Stimulated activated CD8-positive, alpha-beta memory T cell treated with anti-CD3 and anti-CD28 coated beads, Interleukin-4, amount 100 ng/mL, for 1 hour (primary cell): ENCODE measurements at places on chromosomes 2 and 18.

- no peak for DNase-seq
These were observed 20.8 kb upstream of the VIT start for GRCh38 chr2:36675579-36676282.

DNA sequence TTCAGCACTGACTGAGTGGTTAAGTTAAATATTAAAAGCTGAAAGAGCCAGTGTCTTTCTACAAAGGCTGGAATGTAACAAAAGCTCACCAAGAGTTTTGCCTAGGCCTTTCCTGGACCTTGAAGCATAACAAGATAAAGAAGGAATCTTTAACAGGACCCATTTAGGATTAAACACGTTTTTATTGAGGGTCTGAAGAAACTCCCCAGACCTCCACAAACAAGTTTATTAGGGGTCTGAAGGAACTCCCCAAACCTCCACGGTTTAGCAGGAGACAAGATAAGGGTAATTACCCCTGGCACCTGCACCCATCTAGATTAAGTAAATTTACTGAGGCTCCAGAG, 104.0 kb downstream of the ACAA2 start:
- DNase-seq: no peak

- DNase-seq: no peak
These were observed 12.3 kb upstream of the KCNJ3 start for GRCh38 chr2:154686162-154686561.

GRCh38 chr18:37553633-37554398, 11.8 kb downstream of the CELF4 start:
- no peak for DNase-seq

DNA sequence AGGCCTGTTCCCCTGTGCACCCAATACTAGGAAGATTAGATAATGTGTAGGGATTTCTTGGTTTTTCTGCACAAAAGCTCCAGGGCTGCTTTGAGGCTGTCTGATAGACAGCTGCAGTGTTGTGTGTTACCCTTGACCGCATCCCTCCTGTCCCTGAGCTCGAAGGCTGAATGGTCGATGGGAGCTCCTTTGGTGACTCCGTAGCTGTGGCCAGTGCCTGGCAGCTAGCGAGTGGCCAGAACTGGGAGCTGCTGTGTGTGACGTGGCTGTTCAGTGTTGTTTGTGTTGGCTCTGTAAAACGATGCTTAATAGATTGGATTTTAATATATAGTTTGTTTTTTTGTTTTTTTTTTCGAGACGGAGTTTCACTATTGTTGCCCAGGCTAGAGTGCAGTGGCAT, 170.0 kb downstream of the AGAP1 start:
- DNase-seq: no peak

DNA sequence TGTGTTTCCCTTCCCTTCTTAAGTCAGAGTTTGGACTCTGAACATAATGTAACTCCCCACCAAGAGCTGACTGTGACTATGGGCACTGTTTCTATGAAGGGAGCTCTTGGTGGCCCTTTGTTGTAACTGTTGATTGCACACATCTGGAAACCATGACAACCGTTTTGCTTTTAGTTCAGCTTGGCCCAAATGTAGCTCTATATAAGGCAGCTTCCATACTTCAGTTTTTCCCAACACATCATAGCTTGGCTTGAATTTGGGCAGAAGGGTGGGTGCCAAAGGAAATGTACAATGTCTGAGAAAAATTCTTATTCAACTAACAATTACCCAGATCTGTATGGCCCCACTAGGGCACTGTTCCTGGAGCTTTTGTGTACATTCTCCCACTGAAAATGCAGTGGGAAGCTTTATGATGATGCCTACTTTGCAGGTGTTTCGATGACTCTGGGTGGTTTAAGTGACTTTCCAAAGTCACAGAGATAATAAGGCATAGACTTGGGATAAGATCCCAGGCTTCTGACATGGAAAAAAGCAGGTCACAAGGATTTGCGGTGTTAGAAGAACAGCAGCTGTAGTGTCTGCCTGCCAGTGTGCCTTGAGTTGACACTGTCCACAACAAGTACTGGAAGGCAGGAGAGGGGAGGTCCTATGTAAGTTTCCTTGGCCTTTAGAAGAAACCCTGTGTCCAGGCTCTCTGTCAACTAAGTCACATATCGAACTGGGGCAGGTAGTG, 2.4 kb upstream of the CETN1 start:
- no peak for DNase-seq

GRCh38 chr2:129758784-129759471, 220.5 kb upstream of the RAB6C start:
- DNase-seq: no peak

DNA sequence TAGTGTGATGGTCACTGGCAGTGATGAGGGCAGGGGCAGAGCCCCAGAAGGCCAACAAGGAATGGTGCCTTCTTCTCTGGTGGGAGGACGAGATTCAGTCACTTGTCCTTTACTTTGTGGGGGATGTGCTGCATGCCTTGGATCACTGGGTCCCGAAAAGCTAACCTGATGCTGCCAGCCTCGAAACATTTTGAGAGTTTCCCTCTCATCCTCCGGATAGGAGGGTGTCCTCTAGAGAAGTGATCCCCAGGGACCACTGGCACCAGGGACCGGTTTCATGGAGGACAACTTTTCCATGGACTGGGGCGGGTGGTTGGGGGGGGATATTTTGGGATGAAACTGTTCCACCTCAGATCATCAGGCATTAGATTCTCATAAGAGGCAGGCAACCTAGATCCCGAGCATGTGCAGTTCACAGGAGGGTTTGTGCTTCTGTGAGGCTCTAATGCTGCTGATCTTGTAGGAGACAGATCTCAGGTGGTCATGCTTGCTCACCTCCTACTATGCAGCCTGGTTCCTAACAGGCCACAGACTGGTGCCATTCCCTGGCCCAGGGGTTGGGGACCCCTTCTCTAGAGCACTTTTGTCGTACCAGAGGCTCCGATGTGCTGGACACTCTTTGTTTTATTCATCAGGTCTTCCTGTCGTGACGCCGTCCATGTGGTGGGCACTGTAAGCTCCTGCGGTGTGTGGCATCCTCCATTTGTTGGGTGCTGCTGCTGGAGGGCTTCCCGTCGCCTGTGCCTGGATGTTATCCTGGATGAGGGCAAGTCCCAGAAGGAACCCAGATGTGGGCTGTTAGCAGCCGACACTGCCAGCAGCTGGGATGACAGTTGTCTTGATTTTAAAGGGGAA, 68.5 kb upstream of the HDAC4 start:
- no peak for DNase-seq

- no peak for DNase-seq
These were observed 230.4 kb downstream of the FHOD3 start for GRCh38 chr18:36527740-36528455.

- DNase-seq: no peak
These were observed 1.7 kb upstream of the CTDSP1 start for GRCh38 chr2:218397820-218398436.

DNA sequence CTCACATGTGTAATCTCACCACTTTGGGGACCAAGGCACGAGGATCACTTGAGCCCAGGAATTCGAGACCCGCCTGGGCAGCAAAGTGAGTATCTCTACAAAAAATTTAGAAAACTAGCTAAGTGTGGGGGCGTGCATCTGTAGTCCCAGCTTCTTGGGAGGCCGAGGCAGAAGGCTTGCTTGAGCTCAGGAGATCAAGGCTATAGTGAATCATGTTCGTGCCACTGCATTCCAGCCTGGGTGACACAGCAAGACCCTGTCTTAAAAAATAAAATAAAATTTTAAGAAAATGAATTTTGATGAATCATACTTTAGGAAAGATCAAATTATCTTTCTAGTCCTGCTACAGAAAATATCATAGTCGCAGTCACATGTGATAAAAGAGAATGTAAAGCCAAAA, 46.9 kb downstream of the CABYR start:
- DNase-seq: no peak

DNA sequence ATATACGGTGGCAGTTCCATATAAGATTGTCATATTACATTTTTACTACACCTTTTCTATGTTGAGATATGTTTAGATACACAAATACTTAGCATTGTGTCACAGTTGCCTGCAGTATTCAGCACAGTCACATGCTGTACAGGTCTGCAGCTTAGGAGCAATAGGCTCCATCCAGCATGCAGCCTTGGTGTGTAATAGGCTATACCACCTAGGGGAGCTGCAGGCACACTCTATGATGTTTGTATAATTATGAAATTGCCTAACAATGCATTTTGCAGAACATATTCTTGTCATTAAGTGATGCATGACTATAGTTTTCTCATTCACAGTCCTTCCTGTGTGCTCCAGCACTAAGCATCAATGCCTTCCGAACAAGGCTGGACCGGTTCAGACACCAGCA, 133.4 kb downstream of the NDUFA10 start:
- DNase-seq: no peak

DNA sequence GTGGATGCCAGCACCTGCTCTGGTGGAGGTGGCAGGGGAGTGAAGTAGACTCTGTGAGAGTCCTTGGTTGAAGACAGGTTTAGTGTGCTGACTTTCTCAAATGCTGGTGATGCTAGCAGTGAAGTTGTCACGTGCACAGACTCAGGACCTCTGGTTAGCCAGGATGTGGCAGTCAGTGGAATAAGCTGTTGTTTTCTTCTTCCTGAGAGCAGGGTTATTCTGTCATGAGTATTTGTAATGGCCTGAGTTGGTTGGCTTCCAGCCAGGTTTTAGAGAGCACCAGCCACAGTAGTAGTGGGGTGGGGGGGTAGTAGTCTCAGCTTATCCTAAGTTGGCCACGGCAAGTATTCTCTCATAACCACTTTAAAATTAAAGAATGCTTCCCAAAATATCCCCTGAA, 238.5 kb upstream of the FBXO11 start:
- DNase-seq: no peak

GRCh38 chr2:218028189-218028495, 25.3 kb upstream of the TNS1 start:
- no peak for DNase-seq

DNA sequence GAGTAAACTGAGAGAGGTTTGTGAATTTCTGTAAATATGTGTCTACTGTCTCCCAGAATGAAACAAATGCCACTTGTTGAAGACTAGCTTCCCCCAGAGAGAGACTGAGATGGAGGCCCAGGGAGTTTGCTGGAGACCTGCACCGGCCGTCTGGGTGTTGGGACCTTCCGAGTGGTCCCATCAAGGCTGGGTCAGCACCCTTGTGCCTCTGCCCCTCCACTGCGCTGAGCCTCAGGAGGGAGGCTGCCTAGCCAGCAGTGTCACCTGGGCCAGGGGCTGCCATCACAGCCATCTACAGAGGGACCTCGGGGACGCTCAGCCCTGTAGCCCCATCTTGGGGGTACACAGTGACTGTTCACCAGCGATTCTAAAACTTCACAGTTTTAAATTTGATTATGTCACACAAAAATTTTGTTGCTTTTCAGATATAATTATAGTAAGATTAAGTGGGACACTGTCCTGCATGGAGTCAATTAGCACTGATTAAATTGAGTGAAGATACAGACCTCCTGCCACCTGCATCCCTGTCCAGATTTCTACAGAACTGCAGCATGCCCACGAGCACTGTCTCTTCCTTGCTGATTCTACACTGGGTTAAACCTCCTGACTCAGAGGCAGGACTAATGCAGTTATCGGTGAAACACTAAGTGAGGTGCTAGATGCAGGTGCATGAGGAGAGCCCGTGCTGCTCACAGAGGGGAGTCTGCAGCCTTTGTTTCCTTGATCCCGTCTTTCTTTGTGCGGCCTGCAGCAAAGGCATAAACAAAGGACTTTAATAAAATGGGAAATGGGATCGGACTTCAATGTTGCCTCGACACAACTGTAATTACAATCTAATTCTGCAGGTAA, 50.5 kb downstream of the TMEM18 start:
- DNase-seq: no peak

DNA sequence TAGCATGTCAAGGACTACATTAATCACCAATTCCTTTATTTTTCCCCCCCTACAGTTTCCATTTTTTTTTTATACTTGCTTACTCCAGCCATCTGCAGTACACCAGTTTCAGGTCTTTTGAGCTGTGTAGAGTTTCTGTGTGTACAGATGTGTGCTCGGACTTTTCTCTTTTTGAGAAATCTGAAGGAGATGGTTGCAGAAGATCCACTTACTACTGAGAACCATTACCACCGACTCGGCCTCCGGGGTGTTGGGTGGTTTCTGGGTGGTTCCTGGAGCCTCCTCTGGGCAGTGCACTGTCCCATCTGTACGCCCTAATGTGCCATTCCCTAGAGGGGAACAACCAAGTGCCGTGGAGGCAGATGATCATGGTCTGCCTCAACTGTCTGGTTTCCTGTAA, 15.4 kb upstream of the LYPD6B start:
- DNase-seq: no peak

DNA sequence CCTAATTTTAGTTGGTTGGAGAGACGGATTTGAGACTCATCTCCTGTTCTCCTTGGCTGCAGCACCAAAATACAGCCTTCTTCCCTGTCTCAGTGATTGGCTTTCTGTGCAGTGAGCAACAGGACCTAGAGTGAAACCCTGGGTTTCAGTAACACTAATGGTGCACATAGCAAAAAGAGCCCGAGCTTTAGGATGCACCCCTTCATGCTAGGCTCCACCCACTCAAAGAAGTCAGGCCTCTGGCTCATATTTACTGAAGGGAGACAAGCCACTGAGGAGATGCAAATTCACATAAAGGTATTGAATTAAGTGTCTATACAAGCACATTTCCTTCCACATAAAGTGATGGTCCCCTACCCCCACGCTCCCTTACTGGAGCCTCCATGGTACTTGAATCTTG, 131.9 kb upstream of the CHAC2 start:
- no peak for DNase-seq

DNA sequence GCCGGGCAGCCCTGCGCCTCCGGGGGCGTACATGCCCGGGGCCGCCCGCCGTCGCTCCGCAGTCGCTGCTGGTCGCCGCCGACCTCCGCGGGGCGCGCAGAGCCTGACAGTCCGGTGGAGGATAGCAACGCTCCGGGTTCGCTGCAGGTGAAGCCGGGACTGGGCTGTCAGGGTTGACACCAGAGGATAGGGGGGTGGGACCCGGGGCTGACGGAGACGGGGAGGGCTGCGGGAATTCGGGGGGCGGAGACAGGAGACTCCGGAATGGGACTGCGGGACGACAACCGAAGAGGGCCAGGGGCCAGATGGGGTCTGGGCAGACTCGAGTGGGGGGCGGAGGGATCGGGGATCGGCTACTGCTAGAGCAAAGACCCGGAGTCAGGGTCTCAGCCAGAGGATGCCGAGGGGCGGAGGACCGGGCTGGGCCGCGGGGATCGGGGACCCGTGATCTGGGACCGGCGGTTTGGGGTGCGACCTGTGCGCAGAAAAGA, 403 bp downstream of the TMEM127 start:
- peak; percentile 13 for DNase-seq

- DNase-seq: no peak
These were observed 107.3 kb downstream of the MTCL1 start for GRCh38 chr18:8812631-8813030.

GRCh38 chr18:48732767-48733424, 194.1 kb downstream of the CTIF start:
- DNase-seq: no peak

- no peak for DNase-seq
These were observed 51.9 kb upstream of the HNMT start for GRCh38 chr2:137912371-137912770.

GRCh38 chr2:191274413-191274815, 29.2 kb downstream of the MYO1B start:
- no peak for DNase-seq

GRCh38 chr2:238685327-238685709, 162.6 kb upstream of the TWIST2 start:
- DNase-seq: no peak
